Stimulated activated CD8-positive, alpha-beta memory T cell treated with anti-CD3 and anti-CD28 coated beads, Interleukin-12 subunit alpha, Interleukin-12 subunit beta, amount 100 ng/mL, for 4 hours (primary cell): ENCODE measurements at places on chromosomes 2 and 18.

DNA sequence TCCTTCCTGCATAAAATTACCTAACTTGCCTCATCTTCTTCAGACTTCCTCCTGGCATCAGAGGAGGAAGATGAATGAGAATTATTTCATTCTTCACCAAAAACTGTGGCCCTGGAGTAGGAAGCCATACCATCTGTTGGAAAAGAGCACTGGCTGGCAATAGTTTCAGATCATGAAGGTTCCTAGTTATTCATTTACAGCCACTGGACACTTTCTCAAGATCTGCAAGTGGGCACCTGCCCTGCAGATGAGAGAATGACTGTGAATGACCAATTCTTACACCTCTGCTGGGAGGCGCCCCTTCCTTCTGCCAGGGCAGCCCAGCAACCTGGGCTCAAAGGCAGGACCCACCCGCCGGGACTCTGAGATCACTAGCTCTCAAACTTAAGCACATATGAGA, 13.0 kb downstream of the DIPK1C start:
- DNase-seq: no peak

DNA sequence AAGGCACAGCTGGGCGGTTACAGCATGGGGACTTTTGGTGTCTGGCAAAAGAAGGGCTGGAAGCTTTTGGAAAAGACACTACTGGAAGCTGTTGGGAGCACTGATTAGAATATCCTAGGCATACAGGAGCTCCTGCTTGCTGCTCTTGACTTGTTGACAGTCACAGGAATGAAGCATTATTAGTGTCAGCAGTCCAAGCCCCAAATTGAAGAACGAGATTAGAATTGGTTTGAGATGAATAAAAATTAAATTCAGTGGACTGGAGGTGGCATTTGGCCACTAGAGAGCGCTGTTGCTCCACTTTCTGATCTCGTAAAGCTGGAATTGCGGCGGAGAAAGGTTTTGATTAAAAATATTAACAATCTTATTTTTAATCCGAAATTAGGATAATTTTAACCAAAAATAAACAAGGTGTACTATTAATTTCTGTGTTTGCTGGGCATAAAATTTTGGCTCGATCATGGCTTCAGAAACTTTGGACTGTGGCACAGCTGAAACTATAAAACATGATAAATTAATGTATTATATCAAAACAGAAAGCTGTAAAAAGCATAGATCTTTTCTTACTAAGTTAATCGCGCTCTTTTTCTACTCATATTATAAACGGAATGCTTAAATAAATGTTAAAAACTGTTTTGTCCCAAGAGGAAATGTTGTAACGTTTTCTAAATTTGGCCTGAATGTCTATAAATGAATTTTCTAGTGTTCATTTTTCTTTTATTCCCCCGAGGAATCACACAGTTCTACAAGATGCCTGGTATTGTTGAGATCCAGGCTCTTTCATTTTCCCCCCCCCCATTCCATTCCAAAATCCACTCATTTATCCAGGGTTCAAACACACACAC, 2.4 kb upstream of the HOXD8 start:
- peak; percentile 25 for DNase-seq

DNA sequence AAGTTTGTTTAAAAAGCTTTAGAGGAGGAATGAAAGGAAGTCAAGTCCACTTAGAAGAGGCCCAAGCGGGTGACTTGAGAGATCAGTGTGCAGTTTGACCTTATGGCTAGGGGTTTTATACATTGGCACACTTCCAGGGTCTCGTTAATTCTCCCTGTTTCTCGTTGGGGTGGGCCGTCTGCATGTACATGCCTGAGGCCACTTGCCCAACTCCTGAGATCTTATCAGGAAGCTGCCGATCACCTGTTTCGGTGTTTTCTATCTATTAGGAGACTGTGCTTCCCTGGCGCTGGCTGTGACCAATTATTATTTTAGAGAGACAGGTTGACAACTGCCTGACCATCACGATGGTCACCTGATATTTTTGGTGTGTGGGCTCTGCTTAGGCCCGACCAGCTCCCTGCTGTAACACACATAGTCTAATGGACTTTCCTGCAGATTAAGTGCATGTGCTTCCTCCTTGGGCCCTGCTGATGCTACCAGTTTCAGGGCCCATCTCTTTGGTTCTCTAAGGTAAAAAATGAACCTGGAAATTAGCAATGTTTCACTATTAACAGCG, 31.0 kb upstream of the MSH6 start:
- DNase-seq: no peak

GRCh38 chr2:132593171-132593570, 76.8 kb downstream of the LYPD1 start:
- no peak for DNase-seq

- DNase-seq: no peak
Measured at GRCh38 chr18:67199993-67200617, 316.4 kb downstream of the DSEL start.

GRCh38 chr18:78126536-78126935, 853.1 kb upstream of the SALL3 start:
- no peak for DNase-seq

DNA sequence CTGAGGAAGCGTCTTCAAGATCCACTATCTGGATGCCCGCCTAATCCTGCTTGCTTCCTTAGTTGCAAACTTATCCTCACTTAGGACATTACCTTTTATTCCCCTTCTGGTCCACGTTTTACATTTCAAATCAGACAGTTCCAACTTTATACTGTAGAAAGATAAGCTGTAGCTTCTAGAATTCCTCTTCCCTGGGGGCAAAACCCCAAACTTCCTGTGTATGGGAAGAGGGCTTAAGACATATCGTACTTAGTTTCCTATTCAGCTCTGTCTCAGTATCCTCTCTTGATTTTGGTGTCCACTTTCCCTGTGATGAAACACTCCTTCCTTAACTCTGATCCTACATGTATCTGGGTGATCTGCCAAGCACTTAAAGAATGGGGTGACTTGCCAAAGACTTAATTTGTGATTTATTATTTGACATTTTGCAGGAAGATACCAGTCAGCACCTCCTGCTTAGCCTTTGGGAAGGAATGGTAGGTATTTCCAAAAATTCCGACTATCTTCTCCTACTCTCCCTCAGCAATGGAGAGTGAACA, 245.2 kb downstream of the CDCA7 start:
- no peak for DNase-seq

DNA sequence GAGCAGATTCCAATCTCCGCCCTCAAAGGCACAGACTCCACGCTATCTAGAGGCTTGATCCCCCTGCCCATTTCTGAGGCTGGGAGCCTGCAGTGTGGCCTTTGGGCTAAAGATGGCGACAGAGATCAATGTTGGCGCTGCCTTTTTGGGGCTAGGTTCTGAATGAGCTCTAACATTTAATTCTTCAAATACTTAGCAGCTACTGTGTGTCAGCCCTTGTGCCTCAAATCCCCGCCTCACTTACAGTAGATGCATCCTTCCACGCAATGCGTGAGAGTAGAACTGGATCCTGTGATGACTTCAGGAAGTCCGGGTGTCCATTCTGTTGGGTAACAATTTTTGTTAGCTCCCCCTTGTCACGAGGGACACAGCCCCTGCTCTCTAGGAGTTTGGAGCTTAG, 12.4 kb downstream of the IL1F10 start:
- DNase-seq: no peak

GRCh38 chr2:191486584-191487320, 191.2 kb upstream of the NABP1 start:
- DNase-seq: no peak

GRCh38 chr2:196206804-196207203, 35.4 kb upstream of the STK17B start:
- no peak for DNase-seq
